ENCODE measurements at places on chromosomes 11 and 22.

- DNase-seq, result peak; percentile 19
Measured at GRCh38 chr11:75450826-75451821, 18.1 kb upstream of the KLHL35 start.

DNA sequence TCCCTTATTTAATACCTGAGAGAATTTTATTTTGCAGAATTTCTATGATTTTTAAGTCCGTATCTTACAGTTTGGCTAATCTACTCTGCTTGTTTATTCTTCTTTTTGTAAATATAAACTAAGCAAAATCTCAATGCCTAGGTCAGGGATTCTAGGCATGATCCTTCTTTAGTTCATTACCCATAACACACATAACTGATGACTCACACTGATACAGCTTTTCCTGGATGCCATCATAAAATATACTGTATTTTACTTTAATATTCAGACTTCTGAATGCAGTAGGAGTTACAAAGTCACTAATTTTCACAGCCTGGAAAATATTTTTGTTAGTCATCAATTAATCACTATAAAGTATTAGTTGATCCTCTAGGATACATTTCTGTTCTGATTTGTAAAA, 898.2 kb upstream of the RAG2 start:
- DNase-seq, result no peak

DNA sequence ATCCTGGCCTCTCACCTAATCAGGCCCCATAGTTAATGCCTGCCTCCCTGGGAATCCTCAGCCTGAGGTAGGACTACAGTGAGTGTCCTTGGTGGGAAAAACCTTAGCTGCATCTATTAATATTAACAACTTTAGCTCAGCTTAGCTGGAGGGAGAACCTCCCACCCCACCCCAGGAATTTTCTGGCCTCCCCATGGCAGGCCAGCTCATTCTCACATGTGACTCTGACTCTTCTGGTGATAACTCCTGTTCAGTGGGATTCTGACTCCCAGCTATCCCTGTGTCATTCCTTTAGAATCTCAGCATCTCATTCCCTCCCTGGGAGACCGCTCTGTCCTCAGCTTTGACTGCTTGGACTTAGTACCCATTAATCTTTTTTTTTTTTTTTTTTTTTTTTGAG, 14.5 kb downstream of the ART5 start:
- DNase-seq, result no peak

GRCh38 chr22:36439481-36440271, 41.8 kb downstream of the TXN2 start:
- peak; percentile 28 for DNase-seq

GRCh38 chr22:40484906-40485669, 114.7 kb downstream of the SGSM3 start:
- no peak for DNase-seq

DNA sequence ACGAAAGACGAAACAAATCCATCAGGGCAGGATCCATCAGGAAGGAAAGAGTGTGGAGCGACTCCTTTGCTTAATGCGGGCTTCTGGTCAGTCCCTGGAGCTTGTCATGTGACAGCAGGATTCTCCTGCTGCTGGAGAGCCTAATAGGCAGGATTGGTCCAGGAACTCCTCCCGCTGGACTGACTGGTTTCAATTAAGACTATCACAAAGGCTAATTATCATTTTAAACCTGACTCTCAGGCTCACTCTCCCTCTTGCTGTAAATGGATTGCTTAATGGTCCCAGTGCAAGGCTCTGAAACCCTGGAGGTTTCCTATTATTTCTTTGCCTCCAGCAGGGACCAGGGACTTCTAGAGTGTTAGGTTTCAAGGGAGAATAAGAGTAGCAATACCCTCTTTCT, 493.8 kb downstream of the NTM start:
- DNase-seq, result no peak

GRCh38 chr11:873706-874105, 31.1 kb downstream of the TSPAN4 start:
- DNase-seq, result no peak

- no peak for DNase-seq
Measured at GRCh38 chr11:11220786-11221185, 132.3 kb downstream of the CSNK2A3 start.

DNA sequence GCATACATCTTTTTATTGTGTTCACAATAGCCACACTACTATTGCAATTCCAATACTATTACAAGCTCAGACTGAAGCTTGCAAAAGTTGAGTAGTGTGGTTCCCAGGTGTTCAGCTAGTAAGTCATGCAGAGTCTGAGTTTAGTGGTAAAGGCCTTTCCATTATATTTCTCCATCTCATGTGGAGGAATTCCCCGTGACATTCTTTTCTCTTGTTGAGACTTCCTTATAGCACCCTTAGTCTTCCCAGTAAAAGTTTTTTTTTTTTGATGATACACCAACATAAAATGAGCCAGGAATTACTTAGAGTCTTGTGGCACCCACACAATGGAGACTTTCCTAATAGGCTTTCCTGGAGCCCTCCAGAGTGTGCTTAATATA, 110.8 kb downstream of the UVRAG start:
- DNase-seq, result no peak

- peak; percentile 52 for DNase-seq
Measured at GRCh38 chr22:40463017-40463631, 92.7 kb downstream of the SGSM3 start.

- DNase-seq, result no peak
Measured at GRCh38 chr11:115984228-115984627, 480.0 kb upstream of the CADM1 start.

DNA sequence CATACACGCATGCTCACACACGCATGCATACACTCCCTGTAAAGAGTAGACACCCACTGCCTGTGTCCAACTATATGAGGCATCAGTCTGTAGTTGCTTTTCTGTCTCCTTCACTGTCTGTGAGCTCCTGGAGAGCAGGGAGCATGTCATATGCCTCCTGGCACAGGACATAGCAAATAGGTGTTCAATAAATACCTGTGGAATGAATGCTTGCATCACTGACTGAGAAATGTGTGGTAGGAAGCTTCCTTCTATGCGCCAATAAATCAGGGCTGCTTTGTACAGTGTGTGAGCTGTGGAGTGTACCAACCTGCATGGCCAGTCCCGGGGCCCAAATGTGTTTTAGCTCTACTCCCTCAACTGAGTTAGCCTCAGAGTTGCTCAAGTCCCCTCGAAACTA, 37.2 kb upstream of the NAV2 start:
- no peak for DNase-seq

DNA sequence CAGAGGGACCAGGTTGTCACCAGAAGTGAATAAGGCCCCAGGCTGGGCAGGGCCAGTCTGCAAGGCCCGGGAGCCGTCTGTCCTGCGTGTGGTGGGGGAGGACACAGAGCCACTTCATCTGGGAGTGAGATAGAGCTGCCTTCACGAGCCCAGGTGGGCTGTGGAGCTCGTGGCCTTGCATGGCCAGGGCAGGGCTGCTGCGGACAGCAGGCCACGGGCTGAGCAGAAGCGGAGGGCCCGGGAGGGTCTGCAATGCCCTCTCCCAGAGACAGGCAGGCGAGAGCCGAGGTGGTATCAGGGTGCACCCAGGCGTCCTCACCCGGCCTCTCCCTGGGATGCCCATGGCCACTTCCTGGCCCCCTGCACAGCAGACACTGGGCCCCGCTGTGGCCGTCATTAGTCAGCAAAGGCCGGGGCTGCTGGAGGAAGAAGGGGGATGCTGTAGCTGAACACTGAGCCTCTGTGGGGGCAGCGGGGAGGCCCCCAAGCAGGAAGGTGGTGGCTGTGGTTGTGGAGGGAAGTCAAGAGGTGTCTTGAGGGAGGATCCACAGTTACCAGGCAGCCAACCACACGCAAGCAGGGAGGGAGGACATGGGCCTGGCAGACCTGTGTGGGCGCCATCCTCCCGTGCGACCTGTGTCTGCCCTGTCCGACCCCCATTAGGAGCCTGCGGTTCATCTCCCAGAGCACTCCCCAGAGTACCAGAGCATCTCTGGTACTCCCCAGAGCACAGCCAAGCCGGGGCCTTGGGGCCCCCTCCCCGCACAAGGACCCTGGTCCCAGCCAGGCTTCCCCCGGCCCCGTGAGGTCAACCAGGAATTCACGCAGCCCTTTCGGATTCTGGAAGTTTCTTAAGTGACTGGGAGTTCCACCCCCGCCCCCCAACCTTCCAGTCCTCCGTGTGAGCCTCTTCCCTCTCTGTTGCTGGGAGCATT, 1109.5 kb downstream of the BRD1 start:
- DNase-seq, result peak; percentile 9

- DNase-seq, result no peak
Measured at GRCh38 chr11:12110714-12111548, 541 bp downstream of the MICAL2 start.

DNA sequence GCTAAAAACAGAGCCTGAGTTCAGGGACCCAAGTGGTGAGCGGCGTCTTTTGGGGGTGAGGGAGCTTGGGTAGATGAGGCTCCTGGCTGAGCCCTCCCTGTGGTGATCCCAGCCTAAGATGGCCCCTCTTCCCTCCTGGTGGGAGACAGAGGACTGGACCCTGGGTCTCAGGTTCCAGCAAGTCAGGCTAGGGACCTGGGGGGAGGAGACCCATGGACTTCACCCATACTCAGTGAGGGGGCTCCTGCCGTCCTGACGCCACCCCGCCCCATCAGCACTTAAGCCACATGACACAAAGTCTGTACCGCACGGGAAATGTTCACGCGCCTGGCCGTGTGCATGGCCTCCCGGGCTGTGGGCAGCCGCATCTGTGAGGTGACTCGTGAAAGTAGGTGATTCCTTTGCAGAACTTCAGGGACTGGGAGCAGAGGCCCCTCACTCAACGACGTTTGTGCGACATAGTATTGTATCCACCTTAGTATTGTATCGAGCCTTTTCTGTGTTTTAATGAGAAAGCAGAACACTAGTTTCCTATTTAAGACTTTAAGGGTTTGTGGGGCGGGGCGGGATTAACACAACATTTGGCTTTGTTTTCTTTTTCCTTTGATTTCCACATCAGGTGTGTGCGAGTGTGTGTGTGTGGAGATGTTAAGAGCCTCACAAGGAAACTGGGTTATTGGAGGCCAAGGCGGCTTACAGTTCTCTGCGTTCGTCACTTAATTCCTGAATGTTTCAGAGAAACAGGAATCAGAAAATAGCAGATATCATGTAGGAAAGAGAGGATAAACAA, 18.4 kb upstream of the TMEM191C start:
- no peak for DNase-seq

DNA sequence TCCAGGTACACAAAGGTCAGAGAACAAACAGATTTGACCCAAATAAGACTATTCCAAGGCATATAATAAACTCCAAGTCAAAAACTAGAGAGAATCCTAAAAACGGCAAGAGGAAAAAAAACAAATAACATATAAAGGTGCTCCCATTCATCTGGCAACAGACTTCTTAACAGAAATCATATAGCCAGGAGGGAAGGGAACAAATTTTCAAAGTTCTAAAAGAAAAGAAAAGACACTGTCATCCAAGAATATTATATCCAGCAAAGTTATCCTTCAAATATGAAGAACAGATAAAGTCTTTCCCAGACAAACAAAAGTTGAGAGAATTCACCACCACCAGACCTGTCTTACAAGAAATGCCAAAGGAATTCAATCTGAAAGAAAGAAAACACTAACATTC, 11.1 kb downstream of the EFCAB6 start:
- DNase-seq, result no peak

DNA sequence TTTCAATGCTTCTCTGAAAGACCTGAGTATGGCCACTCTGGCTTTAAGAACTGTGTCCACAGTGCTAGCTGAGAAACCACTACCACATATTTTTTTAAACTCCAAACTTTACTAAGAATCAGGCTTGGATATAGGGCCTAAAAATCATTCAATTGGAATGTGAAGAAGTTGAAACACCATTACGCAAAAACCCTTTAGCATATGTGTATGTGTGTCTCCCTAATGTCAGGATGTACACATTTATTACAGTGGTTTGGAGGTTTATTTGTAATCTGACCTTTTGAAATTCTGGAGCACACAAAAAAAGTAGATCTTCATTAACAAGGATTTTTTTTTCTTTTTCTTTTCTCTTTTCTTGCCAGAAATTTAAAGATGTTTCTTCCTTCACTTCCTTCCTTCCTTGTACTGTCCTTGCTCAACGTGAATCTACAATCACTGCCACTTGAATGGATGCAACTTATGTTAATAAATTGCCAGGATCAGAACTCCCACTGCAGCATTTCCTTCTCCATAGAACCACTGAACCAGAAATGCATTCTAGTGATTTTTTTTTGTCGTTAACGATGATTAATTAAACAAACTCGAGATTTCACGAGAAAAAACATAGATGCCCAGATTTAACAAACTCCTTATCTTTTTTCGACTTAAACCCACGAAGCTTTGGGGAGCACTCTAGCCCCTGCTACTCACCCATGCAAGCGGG, 3.1 kb upstream of the ADM start:
- DNase-seq, result no peak

- no peak for DNase-seq
Measured at GRCh38 chr22:50186761-50187523, 1.2 kb downstream of the TRABD start.

Measured in stimulated activated CD8-positive, alpha-beta memory T cell treated with anti-CD3 and anti-CD28 coated beads, Interleukin-15, amount 100 ng/mL, for 48 hours (primary cell).